ENCODE measurements at places on chromosomes 5 and 9.

- no peak for DNase-seq
These were observed 5.0 kb downstream of the DMRT2 start for GRCh38 chr9:1055166-1055565.

- DNase-seq: no peak
These were observed 133.1 kb upstream of the FBXL7 start for GRCh38 chr5:15366676-15367391.

DNA sequence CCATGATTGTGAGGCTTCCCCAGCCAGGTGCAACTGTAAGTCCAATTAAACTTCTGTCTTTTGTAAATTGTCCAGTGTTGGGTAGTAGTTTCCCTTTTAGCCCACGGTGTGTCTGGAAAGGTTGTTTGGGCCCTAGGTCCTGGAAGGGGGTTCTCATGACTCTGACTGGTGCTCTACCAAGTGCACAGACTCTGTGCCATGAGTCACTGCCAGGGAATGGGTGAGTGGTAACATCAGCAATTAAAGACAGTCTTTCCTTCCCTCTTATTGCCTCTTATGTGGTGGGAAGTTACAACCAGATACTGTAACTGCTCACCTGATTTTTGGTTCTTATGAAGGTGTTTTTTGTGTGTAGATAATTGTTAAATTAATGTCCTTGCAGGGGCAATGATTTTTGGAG is 141.2 kb downstream of the PRDM9 start:
- no peak for DNase-seq

- DNase-seq: peak; percentile 94
These were observed 156.3 kb upstream of the IER5L start for GRCh38 chr9:129334105-129334935.

- DNase-seq: no peak
These were observed 1.9 kb downstream of the DIPK1B start for GRCh38 chr9:136714096-136714892.

DNA sequence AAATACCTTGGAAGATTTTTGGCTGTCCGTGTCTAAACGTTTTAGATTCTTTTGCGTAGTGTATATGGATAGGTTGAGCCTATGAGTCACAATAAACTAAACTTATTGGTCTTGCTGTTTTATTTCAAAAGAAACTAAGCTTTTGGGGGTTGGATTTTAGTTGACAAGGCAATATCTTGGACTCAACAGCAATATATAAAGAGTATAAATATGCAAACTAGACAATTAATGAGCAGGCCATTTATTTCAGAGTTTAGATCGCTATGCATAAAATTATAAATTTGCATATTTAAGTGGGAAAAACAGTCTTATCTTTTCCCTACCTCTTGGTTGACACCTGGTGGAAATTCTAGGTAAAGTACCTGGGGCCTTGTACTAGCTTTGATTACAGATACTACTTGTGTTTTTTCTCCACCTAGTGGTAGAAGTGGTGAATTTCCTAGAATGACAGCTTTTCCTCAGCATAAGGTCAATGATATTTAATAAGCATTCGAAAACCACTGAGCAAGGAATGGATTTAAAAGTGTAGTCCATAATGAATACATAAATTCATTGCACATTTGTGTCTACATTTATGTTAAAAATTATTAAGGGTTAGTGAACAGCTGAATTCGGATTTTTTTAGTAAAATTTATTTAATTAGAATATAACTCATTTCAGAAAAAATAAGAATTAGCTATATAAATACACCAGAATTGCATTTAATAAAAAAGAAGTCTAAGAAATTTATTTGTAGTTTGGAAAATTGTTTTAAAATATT is 1.7 kb upstream of the ARRDC3 start:
- no peak for DNase-seq

- DNase-seq: no peak
These were observed 522 bp downstream of the BHMT start for GRCh38 chr5:79111960-79112702.
